ENCODE measurements at places on chromosomes 11 and 22.

GRCh38 chr11:11998091-11998781 lies 10.2 kb downstream of the DKK3 start:
- no peak for DNase-seq

DNA sequence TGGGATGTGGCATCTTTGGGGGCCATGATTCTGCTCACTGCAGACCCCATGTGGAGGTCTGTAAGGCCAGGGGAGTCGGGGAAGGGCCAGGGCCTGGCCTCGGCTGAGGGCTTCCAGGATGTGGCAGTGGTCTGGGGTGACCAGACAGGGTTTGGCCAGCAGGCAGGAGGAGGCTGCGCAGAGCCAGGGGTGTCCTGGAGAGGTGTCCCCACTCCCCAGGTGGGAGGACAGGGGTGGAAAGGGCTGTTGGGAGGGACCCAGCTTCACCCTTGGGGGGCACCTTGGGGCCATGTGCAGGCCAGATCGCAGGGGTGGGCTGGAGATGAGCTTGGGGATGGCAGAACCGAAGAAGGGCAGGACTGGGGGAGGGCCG lies 3.4 kb downstream of the PANX2 start:
- DNase-seq = no peak

DNA sequence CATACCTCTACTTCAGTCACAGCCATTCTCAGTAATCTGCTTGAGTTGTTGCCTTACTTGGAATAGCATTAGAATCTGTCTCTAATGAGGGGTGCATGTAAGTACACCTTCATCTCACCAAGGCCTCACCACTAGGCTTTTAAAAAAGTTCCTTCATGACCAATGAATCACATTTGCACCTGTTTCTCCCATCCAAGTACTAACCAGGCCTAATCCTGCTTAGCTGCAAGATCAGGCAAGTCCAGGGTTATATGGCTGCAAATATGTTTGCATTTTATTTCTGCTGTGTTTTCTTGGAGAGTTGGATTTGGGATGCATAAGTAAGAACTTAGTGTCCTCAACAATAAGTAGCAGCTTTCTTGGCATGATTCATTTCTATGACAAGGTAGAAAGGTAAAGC lies 66.9 kb downstream of the BBOX1 start:
- DNase-seq = no peak

DNA sequence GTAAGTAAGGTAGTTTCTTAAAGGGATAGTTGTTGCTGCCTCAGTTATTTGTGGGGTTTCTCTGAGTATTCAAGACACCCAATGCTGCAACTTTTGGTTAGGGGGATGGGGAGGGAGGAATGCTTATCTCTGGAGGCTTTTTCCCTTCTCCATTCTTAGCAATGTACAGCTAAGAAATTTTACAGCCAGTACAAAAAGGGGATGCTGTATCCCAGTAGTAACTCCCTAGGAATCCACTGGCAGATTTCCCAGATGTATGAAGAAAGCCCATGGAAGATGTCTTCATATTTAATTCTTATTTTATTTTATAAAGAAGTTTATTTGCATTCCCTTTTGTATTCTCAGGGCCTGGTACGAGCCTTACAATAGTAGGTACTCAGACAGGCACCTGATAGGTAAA lies 154.8 kb downstream of the ENTHD1 start:
- no peak for DNase-seq

DNA sequence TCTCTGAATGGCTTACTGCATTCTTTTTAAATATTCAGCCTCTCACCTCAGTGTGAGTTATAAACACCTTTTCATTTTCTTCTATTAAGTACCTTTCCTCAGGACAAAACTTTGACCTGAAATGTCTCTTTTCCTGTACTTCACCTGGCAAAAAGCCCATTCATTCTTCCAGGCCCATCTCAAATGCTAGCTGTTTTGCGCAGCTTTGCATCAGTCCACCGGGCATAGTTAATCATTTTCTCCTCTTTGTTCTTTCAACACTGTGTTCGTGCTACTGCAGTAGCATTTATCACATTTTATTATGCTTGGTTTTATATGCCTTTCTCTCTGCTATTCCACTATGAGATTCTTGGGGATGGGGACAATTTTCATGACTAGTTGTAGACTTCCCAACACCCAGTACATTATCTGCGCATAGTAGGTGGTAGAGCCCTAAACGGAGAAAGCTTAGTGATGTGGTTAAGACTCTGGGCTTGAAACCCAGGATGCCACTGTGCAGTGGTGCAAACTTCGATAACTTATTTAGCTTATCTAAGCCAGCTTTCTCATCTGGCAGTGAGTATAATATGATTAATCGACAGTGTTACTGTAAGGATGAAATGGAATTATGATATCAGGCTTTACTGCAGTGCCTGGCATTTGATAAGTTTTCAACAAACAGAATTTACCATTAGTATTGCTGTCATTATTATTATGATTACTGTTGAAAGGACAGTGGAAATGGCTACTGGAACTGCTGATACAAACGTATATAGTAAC lies 695.7 kb downstream of the NELL1 start:
- no peak for DNase-seq

DNA sequence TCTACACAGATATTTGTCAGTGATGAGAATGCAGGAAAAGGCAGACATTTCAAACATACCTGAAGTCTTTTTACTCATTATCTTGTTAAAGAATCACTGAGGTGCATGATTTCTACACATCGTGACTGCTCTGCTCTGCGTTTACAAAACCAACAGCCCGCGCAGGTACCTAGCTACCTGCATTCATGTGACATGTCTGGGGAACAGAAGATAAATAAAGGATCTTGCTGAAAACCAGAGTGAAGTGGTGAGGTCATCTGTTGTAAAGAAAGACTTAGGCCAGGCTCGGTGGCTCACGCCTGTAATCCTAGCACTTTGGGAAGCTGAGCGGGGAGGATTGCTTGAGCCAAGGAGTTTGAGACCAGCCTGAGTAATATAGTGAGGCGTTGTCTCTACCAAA lies 15.7 kb downstream of the ASPHD2 start:
- DNase-seq = no peak

Measured in stimulated activated naive CD8-positive, alpha-beta T cell treated with anti-CD3 and anti-CD28 coated beads, Interleukin-15, amount 100 ng/mL, for 72 hours (primary cell).